ENCODE measurements at places on chromosomes 2 and 18.

DNA sequence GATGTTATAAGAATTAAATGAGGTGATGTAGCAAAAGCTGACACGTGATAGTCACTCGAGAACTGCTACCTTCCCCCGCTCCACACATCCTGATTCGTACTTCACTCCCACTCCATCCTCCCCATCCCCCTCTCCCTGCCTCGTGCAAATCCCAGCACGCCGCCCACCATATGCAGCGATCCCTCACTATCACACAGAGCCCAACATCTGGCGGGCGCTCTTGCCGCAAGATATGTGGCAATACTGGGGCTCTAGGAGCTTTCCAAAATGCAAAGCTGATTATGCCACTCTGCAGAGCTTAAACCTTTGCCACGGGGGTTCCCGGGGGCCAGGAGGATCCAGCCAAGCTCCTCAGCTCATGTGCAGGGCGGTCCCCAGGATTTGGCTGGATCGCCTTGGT, 37.4 kb downstream of the DNMT3A start:
- DNase-seq: no peak

DNA sequence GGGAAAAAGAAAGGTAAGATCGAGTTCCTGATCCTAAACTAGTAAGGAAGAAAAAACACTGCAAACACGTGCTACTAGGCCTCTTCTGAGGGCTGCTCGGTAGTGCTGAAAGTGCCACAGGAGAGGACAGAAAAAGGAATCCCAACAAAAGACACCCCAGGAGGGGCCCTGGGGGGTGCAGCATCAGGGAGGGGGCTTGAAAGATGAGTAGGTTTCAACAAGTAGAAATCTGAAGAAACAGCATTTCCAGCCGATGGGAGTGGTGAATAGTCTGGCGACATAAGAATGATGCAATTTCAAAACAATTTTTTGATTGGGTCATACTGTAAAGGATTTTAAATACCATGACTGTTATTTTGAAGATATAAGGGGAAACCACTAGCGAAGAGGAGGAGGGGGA, 98.6 kb downstream of the NOL10 start:
- DNase-seq: no peak

DNA sequence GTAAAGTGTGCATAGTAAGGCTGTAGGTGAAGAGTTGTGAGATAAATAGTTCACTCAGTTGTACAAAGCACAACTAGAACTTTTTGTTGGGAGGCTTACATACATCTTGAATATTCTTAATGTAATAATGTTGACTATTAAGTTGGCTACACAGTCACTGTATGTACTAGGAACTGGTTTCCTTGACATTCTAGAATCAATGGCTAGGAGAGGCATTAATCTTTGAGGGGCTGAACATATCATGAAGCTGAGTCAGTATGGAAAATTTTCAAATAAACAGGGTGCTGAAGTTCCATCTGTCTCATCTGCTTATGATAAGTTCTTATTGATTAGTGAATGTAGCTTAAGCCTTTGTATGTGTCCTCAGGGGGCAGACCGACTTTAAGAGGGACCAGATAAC, 23.4 kb downstream of the METTL21A start:
- no peak for DNase-seq

GRCh38 chr2:144358374-144358964, 161.4 kb downstream of the ZEB2 start:
- DNase-seq: no peak

GRCh38 chr2:142756430-142756829, 121.0 kb upstream of the KYNU start:
- no peak for DNase-seq

- no peak for DNase-seq
These were observed 107.1 kb upstream of the THSD7B start for GRCh38 chr2:136658201-136658600.

- DNase-seq: no peak
These were observed 528.1 kb upstream of the DCC start for GRCh38 chr18:51811883-51812282.

DNA sequence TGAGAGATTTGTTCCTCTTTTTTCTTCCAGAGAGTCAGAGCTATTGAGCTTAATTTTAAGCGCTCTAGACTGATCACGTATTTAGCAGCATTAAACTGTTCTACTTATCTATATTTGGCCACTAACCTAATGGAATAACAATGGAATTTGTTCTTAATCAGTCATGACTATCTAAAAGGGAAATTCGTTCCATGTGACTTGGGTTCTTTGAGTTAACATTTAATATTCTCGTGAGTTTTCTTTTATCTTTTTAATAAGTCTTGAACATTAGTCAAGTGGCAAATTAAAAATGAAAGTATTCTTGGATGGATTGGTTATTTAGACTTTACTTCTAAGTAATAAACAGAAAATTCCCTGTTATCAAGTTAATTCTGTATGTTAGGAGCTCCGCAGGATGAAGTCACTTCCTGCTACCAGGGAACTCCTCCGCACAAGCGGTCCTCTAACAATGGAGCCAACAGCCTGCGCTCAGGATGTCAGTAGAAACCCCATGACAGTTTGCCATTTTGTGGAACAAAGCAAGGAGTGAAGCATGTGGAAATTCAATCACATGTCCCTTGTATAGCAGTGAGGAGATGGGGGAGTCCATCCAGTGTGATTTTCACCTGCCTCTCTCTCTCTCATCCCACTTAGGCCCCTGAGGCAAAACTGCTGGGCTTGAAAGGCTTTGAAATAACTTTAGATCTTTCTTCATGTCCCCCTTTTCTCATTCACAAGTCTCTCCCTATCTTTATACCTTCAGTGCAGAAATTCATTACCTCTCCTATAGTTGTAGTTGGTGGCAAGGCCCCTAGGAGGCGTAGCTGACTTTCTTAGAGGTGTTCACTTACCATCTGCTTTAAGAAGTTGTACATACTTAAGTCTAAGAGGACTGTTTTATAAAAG, 138.1 kb downstream of the WDR7 start:
- DNase-seq: no peak

- no peak for DNase-seq
These were observed 368.1 kb downstream of the EIPR1 start for GRCh38 chr2:3009483-3009882.

All from stimulated activated CD8-positive, alpha-beta memory T cell treated with anti-CD3 and anti-CD28 coated beads, Interleukin-7, amount 100 ng/mL, for 48 hours (primary cell).